ENCODE measurements at places on chromosomes 12 and 14.
A peak's percentile ranks its signal among the peaks of the same experiment; 100 is the strongest.

DNA sequence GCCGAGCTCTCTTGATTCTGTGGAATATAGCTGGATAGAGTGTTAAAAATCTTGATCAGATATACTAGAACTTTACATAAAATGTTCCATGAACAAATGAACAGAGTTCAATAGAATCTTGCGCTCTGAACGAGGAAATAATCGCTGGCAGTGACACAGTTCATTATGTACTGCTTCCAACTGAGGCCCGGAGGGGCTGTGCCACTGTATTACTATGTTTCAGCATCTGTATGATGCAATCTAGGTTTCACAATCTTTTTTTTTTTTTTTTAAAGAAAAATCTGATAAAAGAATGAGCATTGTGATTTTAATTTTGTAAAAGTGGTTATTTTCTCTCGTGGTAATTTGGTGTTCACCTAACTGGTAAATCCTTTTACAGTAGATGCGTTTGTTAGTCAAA is 77.2 kb downstream of the FERMT2 start:
- no peak for DNase-seq
- no peak overlapping the region for H3K4me3 ChIP-seq
- no peaks in the 10 kb centered on the region for H3K27me3 ChIP-seq

DNA sequence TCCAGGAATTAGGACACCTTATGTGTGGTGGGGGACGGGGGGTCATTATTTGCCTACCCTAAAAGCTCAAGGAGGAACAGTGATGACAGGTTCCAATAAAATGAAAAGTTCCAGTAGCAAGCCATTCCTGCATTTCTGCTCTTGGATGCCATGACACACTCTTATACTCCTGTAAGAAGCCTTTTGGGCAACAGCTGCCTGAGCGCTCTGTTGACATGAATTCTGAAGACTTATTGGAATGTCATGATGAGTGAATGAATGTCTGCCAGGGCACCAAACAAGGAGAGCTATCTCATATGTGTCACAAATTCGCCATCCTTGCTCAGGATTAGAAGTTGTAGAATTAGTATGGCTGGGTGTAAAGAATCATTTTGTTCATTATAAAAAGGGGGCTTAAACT is 36.3 kb downstream of the PTGER2 start:
- H3K4me1 ChIP-seq: no peaks in the 10 kb centered on the region
- H3K27me3 ChIP-seq: no peaks in the 10 kb centered on the region
- DNase-seq: no peak
- H3K4me3 ChIP-seq: no peak overlapping the region
- H3K36me3 ChIP-seq: no peaks in the 10 kb centered on the region
- H3K27ac ChIP-seq: peak overlapping the region; percentile 82

DNA sequence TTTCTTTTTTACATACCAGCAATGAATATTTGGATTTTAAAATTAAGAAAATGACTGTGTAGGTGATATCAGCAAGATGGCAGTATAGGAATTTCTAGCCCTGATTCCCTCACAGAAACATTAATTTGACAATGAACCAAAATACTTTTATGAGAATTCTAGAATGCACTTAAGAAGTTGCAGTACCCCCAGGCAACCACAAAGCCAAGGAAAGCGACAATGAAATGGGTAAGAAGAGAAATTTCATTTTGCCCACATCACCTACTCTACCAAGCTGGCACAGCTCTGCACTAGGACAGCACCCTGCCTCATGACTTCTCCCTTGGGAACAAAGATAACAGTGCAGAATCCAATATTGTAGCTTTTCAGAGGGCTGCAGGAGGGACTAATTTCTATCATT is 6.6 kb downstream of the OR9K2 start:
- no peaks in the 10 kb centered on the region for H3K36me3 ChIP-seq
- H3K27me3 ChIP-seq: no peaks in the 10 kb centered on the region
- no peak overlapping the region for H3K27ac ChIP-seq
- H3K4me3 ChIP-seq: no peak overlapping the region
- no peaks in the 10 kb centered on the region for H3K4me1 ChIP-seq
- no peak for DNase-seq

- no peak overlapping the region for H3K4me3 ChIP-seq
- no peak for DNase-seq
- no peaks in the 10 kb centered on the region for H3K36me3 ChIP-seq
- H3K27me3 ChIP-seq: peaks cover 30% of the 10 kb centered on the region
- H3K27ac ChIP-seq: no peak overlapping the region
- H3K4me1 ChIP-seq: peaks cover 11% of the 10 kb centered on the region
These were observed 7.3 kb downstream of the VSX2 start for GRCh38 chr14:74246542-74246941.

GRCh38 chr14:71355324-71356201 is 448.3 kb downstream of the PCNX1 start:
- DNase-seq: no peak
- H3K4me3 ChIP-seq: peak overlapping the region; percentile 17
- no peaks in the 10 kb centered on the region for H3K27me3 ChIP-seq
- peaks cover 45% of the 10 kb centered on the region for H3K4me1 ChIP-seq

DNA sequence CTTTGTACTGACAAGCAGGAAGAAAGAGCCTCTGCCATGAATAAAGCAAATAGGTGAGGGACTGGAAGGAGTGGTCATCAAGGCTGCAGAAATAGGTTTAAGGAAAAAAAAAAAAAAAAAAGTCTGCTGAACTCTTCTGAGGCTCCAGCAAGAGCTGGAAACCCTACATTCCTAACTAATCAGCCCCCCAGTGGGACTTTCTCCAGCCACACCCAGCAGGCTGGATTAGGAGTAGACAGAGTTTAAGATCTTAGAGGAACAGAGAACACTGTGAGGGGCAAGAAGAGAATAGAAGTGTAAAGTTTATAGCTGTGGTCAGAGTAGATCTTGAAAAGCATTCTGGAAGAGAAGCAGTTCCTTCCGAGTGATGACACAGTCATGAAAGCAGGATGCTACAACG is 66.4 kb downstream of the ATXN2 start:
- no peaks in the 10 kb centered on the region for H3K4me1 ChIP-seq
- no peaks in the 10 kb centered on the region for H3K27me3 ChIP-seq
- H3K27ac ChIP-seq: no peak overlapping the region
- peaks cover 71% of the 10 kb centered on the region for H3K36me3 ChIP-seq

DNA sequence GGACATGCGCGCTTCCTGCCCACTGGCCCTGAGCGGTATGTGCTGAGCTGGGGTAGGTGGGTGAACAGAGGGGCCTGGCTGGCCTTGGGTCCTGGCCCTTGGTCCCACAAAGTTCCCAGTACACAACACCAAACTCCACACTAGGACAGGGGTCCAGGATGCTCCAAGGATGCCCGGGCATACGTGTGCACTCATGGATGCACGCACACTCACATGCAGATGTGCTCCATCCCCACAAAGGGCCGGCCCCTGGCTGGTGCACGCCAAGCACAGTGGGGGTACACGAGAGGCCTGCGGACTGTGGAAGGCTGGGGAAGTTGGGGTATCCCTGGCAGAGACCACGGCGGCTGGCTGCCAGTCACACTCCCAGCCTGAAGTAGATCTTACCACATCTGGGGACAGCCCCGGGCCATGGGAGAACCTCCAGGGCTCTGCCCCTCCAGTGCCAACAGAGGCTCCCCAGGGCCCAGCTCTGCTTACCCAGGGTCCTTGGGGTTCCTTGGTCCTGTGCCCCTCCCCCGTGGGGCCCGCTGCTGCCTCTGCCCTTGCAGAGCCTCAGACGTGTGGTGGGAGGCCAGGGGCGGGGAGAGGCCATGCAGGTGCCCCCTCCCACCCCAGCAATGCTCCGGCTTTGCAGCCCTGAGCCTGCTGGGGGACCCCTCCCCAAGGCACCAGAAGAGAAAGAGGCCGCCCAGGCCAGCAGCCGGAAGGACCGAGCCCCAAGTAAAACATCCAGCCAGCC is 24.0 kb upstream of the NUDT14 start:
- H3K36me3 ChIP-seq: peaks cover 15% of the 10 kb centered on the region
- H3K27ac ChIP-seq: no peak overlapping the region
- peaks cover 14% of the 10 kb centered on the region for H3K27me3 ChIP-seq
- no peak for DNase-seq

All from esophagus muscularis mucosa (tissue), 4 donors.